Activated CD4-positive, alpha-beta T cell treated with anti-CD3 and anti-CD28 coated beads, Interleukin-10, Interleukin-2, amounts not matched to agents 100 ng/mL and 50 ng/mL, durations not matched to agents 16 hours and 8 hours (primary cell): ENCODE measurements at places on chromosomes 4 and X.

GRCh38 chr4:23213198-23213597 is 520.5 kb downstream of the GBA3 start:
- no peak for DNase-seq

- DNase-seq, result peak; percentile 48
Observed at GRCh38 chrX:24014388-24015018, 12.5 kb downstream of the KLHL15 start.

DNA sequence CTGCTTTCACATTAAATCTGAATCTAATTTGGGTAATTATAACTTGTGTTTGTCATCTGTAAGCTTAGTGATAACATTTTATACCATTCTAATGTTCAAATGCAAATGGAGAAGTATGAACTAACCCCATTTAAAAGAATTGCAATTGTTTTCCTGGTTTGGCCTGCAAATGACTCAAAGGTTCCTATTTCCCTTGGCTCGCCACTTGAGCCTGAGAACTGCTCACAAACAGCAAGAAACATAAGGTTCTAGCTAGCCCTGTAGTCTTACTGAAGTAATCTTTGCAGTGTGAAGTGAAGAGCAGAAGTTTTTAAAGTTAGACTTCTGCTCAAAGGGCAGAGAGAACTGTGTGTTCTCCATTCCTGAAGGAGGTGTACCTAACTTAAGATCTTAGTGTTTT is 27.2 kb downstream of the UPRT start:
- no peak for DNase-seq

GRCh38 chr4:35163168-35163567 is 1081.1 kb downstream of the ARAP2 start:
- DNase-seq, result no peak

DNA sequence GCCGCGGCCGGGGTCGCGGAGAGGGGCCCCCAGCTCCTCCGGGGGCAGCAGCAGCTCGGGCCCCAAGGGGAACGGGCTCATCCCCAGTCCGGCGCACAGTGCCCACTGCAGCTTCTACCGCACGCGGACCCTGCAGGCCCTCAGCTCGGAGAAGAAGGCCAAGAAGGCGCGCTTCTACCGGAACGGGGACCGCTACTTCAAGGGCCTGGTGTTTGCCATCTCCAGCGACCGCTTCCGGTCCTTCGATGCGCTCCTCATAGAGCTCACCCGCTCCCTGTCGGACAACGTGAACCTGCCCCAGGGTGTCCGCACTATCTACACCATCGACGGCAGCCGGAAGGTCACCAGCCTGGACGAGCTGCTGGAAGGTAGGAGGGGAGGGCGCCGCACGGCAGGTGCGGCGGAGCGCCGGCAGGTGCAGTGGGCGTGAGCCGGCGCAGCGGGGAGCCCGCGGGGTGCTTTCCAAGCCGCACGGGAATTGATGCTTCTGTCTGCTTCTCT is 886 bp downstream of the DCLK2 start:
- peak; percentile 31 for DNase-seq

GRCh38 chr4:172826861-172827260 is 341.8 kb upstream of the GALNT7 start:
- no peak for DNase-seq

DNA sequence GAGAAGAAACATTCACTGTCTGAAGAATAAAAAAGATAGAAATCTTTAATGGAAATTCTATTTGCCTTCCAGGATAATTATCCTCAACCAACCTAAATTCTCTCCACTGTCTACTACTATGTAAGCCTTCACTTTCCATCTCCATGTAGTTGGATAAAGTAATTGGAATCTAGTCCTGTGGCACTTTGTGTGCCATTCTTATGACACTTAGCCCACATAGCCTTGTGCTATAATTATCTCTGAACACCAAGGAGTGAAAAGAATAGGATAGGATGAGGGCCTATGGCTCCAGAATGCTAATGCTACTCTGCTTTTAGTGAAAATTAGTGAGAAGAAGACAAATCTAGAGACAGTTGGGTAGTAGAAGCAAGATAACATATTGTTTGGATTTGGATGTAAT is 20.2 kb downstream of the PRSS48 start:
- no peak for DNase-seq
